GM23248 (cell line): ENCODE measurements at places on chromosomes 5 and 9. TPM values are rescaled to one million over a fixed set of nuclear protein-coding genes. Genes with fewer than 3 reads are reported as not detected.

The IL3 gene
- not detected in 2 replicates for total RNA-seq

The GARIN3 gene
- not detected in 2 replicates for total RNA-seq

DNA sequence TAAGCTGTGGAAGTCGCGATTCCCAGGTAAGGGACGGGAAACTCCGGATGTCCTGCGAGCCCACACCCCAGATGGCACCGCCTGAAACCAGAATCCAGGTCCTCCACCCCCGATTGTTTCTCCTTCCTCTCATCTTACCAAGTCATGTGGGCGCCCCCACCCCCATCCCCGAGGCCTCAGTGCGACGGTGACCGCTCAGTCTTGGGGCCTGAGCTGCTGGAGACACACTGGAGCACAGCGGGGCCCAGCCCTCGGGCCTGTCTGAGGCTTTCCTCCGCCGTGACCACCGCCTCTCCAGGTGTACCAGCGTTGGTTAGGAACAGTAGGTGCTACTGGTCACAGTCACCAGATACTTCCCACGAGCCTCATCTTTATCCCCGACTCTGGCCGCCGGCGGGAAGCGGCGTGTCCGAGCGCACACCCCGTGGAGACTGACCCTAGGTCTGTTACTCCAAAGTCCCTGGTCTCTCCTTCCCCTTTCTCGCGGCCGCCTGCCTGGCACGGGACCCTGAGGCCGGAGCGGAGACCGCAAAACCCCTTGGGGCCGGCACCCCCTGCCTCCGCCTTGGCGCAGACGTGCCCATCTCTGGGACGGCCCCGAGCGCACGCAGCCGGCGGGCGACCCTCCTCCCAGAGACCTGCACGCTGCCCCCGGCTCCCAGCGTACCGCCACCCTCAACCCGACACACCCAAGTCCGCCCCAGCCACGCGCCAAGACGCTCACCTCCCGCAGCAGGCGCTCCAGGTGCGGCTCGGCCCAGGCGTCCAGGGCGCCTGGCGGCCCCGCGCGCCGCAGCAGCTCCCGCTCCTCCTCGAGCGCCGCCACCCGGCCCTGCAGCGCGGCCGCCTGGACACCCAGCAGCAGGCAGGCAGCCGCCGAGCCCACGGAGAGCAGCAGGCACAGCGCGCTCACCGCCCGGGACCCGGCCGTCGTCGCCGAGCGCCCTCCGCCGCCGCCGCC lies 733 bp downstream of the COL23A1 start:
- peak; percentile 61 for DNase-seq

- no peak for DNase-seq
Observed at GRCh38 chr9:14766299-14766698, 43.8 kb upstream of the CER1 start.

DNA sequence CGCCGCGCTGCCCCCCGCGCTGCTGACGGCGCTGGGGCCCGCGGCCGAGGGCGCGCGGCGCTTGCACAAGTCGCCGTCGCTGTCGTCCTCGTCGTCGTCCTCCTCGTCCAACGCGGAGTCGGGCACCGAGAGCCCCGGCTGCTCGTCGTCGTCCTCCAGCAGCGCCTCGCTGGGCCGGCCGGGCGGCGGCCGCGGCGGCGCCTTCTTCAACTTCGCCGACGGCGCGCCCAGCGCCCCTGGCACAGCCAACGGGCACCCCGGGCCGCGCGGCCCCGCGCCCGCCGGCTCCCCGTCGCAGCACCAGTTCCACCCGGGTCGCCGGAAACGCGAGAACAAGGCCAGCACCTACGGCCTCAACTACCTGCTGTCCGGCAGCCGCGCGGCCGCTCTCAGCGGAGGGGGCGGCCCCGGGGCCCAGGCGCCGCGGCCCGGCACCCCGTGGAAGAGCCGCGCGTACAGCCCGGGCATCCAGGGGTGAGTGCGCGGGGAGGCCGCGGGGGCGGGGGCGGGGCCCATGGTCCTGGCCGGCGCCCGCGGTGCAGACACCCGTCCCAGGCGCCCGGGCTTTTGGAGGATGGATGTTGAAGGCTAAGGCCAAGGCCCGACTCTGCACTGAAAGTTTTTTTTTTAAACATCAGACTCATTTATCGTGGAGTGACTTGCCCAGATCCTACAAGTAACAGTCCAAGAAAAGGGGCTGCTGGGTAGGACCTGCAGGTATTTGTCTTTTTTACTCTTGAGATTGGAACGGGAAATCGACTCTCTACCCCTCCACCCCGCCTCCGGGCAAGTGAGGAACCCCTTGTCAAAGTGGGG lies 1.2 kb downstream of the TENT4A start:
- peak; percentile 69 for DNase-seq

DNA sequence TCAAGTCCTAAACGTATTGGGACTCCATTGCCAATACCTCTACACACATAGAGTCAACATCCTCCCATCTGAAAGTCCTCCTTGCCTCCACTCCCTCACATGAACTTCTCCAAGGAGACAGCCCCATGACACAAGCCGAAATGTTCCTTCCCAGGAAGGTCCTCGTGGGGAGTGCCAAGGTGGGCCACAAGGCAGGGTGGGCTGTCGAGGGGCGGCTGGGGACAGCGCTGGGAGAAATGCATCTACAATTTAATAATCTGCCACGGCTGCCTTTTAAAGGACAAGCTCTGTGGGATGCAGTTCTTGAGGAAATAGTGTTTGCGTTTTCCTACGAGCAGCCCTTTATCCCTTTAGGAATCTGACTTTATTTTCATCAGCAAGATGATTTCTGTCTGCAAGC lies 138.7 kb downstream of the GABBR2 start:
- no peak for DNase-seq

DNA sequence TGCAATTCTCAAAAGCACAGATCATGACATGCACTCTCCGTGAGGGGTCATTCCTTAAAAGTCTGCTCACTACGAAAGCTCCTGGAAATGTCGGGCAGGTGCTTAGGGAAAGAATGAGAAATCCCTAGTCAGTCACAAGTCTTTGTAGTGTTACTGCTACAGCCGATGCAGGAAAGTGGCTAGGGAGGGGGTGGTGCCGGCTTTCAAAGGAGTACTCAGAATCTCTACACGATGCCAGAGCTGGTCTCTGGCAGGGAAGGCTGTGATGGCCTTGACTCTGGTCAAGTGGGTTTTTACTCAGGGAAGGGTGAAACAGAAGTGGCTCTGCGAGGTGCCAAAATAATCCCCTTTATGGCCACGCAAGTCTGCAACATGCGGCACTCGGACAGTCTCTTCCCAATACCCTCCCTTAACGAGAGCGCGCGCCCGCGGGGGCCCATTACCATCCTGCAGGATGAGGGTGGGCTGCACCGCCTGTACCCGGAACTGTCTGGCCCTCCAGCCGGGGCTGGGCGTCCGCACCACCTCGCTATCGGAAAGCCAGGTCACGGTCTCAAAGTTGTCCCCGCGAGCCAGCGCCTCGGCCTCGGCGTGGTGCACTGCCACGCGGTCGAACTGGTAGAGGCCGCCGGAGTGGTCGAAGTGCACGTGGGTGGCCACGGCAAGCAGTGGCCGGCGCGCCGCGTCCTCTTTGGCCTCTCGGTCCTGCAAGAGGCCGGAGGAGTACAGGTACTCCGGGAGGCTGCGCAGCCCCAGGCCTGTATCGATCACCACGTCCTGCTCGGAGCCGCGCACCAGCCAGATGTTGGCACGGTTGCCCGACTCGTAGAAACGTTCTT lies 956 bp downstream of the MBLAC2 start:
- DNase-seq = peak; percentile 72
